Activated T-cell treated with anti-CD3 and anti-CD28 coated beads, Interleukin-2, amount 50 U/mL, for 48 hours (primary cell): ENCODE measurements at places on chromosomes 11 and 22.

DNA sequence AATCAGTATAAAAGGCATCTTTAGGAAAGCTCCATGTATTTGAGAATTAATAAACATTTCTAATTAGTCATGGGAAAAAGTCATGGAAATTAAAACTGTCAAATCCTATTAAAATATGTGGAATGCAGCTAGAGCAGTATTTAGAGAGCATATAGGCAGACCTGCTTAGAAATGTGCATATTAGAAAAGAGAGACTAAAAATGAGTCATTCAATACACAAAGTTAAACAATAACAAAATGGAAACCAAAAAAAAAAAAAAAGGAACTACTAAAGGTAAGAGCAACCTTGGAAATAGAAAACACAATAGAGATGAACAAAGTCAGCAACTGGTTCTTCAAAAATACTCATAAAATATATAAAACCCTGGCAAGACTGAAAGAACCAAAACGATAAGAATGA, 59.7 kb upstream of the RASSF10 start:
- no peak for DNase-seq

GRCh38 chr11:117595440-117595839, 201.6 kb downstream of the DSCAML1 start:
- DNase-seq: no peak

DNA sequence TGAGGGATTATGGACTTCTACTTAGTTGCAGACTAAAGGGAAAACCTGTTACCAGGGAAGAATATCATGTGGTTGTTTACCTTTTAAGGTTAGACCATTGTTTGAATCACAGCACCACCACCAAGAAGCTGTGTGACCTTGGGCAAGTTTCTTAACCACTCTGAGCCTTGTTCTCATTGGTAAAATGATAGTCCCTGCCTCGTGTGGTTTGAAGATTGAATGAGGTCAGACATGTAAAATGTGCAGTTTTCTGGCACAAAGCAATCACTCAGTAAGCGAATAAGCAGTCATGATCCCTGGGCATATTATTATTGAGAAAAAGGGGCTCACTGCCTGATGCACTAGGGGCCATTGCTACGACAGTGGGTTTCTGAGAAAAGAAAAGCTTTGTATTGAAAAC, 28.3 kb downstream of the MOV10L1 start:
- DNase-seq: no peak

GRCh38 chr11:114152785-114153184, 93.3 kb downstream of the ZBTB16 start:
- no peak for DNase-seq

DNA sequence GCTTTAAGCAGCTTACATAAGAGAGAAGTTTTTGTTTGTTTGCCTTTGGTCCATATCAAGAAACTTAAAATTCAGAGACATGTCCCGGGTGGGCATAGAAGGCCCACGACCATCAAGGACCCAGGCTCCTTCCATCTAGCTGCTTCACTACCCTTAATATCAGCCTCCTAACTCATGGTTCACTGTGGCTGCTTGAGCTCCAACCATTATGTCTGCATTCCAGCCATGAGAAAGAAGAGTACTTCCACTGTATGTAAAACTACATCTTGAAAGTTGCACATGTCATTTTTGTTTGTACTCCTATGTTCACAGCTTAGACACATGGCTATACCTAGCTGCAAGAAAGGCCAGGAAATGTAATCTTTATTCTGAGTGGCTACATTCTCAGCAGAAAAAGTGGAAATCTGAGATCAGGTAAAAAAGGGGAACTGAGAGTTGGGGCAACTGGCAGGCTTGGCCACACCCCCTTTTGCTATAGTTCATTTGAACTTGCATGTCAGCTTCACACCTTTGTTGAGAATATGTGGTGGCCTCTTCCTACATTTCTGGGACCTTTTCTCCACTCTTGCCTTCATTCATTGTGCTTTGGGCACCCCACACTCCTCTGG, 81.3 kb upstream of the TP53I11 start:
- no peak for DNase-seq

DNA sequence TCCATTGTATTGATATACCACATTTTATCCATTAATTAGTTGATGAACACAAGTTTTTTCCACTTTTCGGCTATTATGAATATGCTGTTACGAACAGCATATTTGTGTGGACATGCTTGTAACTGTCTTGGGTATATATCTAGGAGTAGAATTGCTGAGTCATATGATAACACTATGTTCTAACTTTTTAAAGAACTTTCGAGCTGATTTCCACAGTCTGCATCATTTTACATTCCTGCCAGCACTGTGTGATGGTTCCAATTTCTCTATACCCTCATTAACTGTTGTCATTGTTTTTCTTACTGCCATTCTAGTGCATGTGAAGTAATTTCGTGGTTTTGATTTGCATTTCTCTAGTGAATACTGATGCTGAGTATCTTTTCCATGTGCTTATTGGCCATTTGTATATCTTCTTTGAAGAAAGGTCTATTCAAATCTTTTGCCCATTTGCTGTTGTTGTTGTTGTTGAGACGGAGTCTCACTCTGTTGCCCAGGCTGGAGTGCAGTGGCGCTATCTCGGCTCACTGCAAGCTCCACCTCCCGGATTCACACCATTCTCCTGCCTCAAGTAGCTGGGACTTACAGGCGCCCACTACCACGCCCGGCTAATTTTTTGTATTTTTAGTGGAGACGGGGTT, 7.4 kb upstream of the RCE1 start:
- DNase-seq: no peak

DNA sequence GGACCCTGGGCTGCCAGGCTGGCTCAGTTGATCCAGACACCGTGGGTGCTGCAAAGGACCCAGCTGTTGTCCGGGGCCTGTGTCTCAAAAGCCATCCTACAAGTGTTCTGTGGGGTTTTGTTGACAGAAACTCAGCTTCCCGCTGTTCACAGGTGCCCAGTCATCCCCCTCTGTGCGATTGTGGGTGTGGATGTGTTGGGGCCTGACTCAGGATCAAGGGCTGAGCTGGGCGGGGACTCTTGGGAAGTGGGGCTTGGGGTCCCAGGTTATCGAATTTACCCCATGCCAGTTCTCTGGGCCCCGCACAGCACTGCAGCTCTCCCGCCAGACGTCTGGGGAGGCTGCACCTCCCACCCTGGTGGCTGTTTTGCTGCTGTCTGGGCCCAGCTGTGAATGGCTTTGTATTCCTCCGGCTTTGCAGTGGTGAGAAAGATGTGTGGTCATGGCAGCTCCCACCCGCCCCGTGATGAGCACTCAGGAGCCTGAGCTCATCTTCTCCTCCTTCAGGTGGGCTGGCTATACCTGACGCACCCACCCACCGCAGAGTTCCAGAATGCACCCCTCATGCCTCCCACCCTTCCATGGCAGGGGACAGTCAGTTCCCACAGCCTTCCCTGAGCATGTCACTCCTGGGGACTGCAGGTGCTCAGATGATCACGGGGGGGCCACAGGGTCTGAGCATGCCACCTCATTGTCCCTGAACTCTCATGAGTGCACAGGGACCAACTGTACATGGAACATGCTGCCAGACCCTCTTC, 3.6 kb upstream of the AP2A2 start:
- no peak for DNase-seq

GRCh38 chr22:36873614-36874308, 13.0 kb downstream of the NCF4 start:
- peak; percentile 66 for DNase-seq

GRCh38 chr11:44010789-44011251, 37.0 kb upstream of the ACCSL start:
- no peak for DNase-seq

GRCh38 chr11:27355575-27356104, 7.4 kb downstream of the CCDC34 start:
- DNase-seq: no peak

- no peak for DNase-seq
Observed at GRCh38 chr22:27250886-27251285, 550.7 kb downstream of the MN1 start.

GRCh38 chr11:72743321-72744221, 8.6 kb downstream of the ARAP1 start:
- DNase-seq: no peak

- DNase-seq: no peak
Observed at GRCh38 chr11:72236083-72236697, 7.8 kb downstream of the PHOX2A start.

DNA sequence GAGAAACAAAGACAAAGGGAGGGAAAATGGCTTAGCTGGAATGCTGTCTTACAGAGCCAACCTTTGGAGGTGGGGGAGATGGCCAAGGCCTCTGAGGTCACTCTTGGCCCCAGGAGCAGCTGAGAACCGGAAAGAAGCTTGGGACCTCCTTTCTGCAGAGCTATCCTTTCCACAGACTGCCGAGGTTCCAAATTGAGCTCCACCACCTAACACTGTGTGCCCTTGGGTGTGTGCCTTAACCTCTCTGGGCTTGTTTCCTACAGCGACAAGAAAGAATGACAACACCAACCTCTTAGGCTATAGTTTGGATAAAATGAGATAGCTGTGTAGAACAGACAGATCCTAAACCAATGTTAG, 23.2 kb downstream of the RTN4RL2 start:
- DNase-seq: no peak

DNA sequence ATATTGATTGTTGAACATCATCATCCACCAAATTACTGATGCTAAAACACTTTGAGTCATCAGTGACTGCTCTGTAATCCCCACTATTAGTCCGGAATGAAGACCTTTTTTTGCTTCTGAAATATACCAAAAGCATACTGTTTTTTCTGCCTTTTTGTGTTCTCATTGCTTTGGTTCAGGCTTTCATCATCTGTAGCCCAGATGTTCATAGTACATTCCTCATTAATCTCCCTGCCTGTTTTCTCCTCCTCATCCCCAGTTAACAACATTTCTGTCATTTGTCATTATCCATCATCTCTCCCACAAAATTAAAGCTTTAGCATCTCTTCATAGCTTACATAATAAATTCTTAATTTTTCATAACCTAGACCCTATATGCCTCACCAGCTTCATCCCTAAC, 9.2 kb downstream of the CEP57 start:
- DNase-seq: no peak

- DNase-seq: peak; percentile 7
Observed at GRCh38 chr11:2663915-2664314, 35.9 kb downstream of the KCNQ1OT1 start.

DNA sequence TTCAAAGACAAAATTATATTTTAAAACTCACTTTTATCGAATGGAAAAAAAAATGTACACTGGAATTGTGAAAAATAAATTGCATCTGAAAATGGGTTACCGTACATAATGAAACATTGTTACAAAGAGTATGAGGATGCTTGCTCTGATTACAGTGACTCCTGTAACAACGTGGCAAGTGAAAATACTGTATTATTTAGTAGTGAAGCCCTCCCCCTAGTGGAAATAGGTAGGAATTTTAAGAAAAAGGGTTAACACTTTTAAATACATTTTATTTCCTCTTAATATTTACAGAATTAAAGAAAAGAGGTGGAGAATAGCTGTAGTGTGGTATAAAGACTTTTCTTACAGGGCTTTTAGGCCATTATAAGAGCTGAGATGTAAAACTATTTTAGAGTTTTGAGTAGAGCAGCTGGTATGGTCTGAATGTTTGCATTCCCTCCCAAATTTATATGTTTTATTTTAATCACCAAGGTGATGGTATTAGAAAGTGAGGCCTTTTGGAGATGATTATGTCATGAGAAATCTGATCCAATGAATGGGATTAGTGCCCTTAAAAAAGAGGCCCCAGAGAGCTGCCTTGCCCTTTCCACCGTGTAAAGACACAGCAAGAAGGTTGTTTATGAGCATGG, 25.2 kb downstream of the FAM76B start:
- DNase-seq: no peak

- DNase-seq: peak; percentile 31
Observed at GRCh38 chr11:77471558-77472193, 2.2 kb downstream of the PAK1 start.

GRCh38 chr22:37809672-37810333, 2.1 kb downstream of the GCAT start:
- no peak for DNase-seq

GRCh38 chr11:95093548-95093947, 3.9 kb downstream of the ENDOD1 start:
- DNase-seq: no peak

- DNase-seq: no peak
Observed at GRCh38 chr11:81192516-81192915, 1541.1 kb downstream of the FAM181B start.

DNA sequence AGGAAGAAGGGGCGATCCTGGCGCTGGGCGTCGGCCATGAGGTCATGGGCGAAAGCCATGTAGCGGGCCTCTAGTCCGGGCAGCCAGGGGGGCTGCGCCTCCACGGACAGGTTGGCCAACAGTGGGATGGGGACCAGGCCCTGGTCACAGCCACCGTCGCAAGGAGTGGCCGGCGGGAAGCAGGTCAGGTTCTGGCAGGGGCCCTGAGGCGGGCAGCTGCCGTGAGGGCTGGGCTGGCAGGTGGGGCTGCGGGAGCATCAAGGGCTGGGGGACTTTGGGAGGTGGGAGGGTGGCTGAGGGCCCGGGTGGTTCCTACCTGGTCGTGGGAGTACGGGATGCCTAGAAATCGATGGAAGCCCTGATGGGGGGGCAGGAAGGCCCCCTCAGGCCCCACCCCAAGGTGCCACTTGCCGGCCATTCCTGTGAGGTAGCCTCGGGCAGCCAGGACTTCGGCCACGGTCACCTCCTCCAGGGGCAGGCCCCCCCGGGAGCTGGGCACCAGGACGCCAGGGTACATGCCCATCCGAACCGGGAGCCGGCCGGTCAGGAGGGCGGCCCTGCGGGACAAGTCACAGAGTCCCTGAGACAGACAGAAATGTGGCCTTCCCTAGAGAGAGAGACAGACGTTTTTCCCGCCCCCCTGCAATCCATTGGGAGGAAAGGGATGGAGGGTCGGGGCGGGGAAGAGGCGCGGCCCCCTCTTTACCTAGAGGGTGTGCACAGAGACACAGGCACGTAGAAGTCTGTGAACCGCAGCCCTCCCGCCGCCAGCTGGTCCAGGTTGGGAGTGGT, 906 bp downstream of the ARSA start:
- DNase-seq: no peak

DNA sequence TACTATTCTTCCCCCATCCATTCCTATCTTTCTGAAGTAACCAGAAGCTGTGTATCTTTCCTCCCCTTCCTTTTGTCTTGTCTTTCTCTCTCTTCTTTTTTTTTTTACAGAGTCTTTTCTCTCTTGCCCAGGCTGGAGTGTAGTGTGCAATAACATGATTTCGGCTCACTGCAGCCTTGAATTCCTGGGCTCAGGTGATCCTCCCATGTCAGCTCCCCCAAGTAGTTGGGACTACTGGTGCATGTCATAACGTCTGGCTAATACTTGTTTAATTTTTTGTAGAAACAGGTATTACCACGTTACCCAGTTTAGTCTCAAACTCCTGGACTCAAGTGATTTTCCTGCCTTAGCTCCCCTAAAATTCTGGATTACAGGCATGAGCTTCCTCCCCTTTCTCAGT, 86.5 kb downstream of the IGLL5 start:
- no peak for DNase-seq

DNA sequence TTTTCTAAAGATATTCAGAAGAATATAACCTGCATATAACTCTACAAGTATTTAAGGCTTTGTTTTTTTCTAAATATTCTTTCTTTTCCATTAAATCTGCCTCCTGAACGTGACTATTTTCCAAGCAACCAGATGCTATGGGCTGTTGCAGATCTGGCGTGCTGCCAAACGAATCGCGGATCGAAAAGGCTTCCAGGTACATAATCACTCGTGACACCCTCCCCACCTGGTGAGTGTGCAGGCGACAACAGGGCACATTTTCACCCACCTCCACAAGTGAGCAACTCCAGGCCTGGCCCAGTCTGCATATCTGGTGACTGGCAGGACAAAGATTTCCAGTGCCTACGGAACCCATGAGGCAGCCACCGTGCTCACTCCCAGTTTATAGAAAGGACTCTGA, 660.1 kb downstream of the OPCML start:
- no peak for DNase-seq
